MV-4-11 (cell line): ENCODE measurements at places on chromosomes 6 and 20.

DNA sequence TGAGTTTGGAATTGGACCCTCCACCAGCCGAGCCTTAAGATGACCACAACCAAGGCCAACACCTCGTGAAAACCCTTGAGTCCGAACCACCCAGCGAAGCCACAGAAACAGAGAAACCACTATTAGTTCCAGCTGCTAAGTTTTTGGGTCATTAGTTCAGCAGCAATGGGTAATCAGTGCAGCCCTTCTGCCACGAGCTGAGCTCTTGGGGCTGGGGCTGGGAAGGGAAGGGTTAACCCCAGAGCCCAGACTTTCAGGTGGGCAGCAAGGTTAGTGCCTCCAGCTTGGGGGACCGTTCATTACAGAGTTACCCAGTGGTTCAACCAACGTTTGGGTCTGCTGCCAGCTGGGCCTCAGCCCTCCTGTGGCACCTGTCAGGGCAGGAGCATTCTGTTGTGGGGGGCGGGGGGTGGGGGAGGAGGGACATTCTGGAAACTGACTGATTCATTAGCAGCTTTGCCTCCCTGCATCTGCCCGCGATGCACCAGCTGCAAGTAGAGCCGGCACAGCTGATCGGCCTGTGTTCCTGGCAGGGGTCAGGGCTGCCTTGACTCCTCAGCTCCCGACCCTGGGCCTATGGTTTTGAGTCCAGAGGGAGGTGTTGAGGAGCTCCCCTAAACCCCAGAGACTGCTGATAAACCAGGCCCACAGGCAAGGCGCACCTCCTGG lies 52.7 kb downstream of the TGM2 start:
- no peak for DNase-seq

- DNase-seq = peak; percentile 48
Observed at GRCh38 chr20:2006452-2007361, 12.8 kb upstream of the PDYN start.

DNA sequence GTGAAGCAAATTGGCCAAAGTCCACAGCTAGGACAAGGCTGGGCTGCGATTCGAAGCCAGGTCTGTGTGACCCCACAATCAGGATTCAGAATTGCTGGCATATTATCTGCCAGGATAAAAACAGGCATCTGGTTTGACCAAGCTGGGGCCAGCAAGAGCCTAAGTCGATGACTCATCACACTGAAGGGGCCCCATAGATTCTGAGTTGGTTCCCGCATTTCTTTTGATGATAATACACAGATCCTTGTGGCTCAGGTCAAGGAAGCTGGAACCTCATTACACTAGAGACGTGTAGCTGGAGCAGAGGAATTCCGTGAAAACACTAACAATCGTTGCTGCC lies 6.5 kb downstream of the KCNB1 start:
- no peak for DNase-seq

DNA sequence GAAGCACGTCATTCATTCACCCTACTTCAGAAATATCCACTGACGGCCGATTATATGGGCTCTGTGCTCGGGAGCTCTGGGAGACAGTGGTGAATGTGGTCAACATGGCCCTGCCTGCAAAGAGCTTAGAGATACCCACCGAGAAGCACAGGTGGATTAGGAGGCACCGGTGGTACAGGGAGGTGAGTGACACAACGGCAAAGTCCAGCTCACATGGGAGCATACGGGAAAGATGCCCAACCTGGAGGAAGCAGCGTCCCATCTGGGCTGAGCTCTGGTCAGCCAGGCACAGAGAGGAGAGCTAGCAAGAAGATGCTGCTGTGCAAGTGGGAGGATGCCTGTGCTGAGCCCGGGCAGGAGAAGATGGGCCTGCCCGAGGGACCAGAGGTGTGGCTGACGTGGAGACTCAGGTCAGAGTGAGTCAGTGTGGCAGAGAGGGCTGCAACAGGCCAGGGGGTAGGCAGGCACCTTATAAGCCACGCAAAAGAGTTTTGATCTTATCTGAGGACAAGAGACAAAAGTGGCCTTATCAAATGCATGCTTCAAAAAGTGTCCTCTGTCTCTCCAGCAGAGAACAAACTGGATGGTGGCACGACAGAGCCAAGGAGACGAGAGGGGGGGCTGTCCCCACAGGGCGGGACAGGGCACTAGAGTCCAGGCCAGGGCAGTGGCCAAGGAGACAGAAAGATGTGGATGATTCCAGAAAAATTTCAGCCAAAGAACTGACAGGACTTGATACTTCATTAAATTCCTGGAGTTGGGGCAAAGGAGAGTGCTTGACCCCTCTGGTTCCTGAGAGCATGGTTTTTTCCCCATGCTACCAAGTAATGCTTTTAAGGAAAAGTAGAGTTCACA lies 214.6 kb upstream of the SNX9 start:
- no peak for DNase-seq

DNA sequence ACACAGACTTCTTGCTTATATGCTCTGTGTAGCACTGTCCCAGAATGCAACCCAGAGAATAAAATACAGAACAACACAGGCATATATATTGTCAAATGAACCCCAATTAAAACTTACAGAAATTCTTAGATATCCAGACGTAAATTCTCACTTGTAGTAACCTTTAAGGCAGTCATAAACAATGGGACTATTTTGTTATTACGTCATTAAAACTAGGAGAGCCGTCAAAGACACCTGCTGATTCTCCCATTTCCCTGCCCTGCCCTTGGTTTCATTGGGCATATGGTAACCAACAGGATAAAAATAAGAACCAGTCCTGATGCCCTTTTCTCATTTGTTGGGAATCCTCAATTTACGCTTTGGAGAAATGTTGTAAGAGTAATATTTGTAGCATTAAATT lies 871.3 kb upstream of the EYS start:
- no peak for DNase-seq

GRCh38 chr6:139640921-139641320 lies 266.5 kb upstream of the CITED2 start:
- DNase-seq = peak; percentile 57

GRCh38 chr6:151901009-151901411 lies 93.5 kb downstream of the ESR1 start:
- DNase-seq = no peak

- no peak for DNase-seq
Observed at GRCh38 chr6:18328540-18328939, 58.6 kb upstream of the RNF144B start.

DNA sequence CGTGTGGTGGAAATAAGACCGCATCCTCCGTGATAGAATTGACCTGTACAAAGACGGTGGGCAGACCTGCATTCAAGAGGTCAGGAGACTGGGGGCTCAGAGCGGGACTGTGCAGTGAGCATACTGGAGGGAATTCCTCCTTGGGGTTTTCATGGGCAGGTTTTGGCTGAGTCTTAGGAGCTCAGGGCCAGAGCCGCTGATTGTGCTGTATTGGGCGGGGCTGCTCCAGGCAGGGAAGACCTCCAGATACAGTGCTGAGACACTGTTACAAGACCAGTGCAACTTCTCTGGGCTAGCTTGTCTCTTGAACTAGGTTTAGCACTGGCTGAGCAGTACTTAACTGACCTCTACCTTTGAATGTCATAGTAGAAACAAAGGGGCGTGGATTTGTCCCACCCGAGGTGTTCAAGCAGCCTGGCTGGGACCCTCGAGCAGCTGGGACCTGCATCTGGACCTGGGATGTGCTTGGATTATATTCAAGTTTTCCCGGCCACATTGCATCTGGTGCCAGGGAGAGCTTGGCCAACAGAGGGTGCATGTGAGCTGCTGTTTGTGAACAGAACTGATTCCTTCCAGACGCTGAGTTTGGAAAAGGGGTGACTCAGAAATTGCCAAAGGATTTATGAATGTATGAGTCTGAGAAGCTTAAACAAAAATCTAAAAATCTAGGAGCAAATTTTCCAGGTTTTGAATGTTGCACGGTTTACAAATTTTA lies 33.4 kb upstream of the SLC22A1 start:
- DNase-seq = no peak

DNA sequence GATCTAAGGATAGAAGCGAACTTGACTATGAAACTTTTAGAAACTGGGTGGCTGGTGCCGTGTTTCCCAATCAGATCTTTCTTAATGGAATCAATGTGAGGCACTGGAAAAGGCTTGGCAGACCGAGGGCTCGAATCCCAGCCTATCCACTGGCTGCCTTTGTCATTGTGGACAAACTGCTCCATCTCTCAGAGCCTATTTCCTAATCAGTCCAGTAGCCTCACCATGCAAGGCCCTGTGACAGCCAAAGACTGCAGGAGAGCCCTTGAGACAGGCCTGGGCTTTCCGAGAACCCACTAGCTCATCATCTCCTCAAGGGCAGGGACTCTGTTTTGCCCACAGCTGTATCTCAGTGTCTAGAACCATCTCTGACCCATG lies 43.4 kb downstream of the SPDEF start:
- no peak for DNase-seq

DNA sequence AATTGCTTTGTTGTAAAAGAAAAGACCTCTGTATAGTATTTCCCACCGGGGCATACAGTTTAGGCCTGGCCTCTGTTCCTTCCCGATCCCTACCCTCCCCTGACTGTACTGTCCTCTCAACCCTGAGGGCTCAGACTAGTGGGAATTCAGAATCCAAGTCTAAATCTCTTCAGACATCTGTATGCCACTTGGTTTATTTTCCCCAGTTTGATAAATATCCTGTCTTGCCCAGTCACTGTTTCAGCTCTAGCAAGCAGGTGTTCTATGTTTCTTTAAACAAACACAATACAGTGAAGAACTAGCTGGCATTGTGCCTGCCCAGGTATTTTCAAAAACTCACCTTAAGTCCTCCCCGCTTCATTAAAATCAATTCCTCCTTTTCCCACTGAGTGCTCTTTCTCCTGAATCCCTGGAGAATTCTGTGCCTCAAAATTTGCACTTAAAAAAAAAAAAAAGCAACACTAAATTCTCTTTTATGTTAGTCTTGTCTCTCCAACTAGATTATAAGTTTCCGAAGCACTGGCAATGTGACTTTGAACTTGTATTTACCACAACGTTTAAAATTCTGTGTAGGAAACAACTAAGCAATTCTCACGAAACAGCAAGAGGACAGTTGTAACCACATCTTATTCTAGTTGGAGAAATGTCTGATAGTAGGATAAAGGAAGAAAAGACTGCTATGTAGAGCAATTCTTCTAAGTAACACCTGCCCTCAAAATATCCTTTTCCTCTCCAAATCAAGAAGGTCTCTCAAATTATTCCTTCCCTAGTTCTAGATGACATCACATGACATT lies 112.0 kb upstream of the CARMIL1 start:
- peak; percentile 41 for DNase-seq

DNA sequence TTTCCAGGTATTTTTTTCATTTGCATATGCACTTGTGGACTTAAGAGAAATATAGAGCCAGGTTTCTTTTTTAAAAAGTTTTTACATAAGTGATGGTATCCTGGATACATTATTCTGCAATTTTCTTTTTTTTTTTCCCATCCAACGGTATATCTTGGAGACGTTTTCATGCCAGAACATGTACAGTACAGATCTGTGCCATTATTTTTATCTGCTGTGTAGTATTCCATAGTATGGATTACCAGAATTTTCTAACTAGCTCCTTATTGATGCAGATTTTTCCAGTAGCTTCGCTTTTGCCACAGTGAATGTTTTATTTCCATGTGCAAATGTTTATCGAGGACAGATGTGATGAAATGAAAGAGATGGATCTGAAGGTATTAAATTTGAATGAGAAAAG lies 34.1 kb downstream of the PPP1R16B start:
- no peak for DNase-seq

- DNase-seq = no peak
Observed at GRCh38 chr6:4371207-4371921, 236.0 kb upstream of the ECI2 start.
